ENCODE measurements at places on chromosomes 4 and X. TPM values are rescaled to one million over a fixed set of nuclear protein-coding genes. Genes with fewer than 3 reads are reported as not detected.

RS1 gene
- total RNA-seq = not detected

TXK gene
- not detected for total RNA-seq

P2RY4 gene
- total RNA-seq = 3.9 TPM

- DNase-seq = no peak
- H3K4me3 ChIP-seq = no peak overlapping the region
- no peaks in the 10 kb centered on the region for H3K36me3 ChIP-seq
Observed at GRCh38 chr4:152063621-152064240, 302.9 kb upstream of the GATB start.

DNA sequence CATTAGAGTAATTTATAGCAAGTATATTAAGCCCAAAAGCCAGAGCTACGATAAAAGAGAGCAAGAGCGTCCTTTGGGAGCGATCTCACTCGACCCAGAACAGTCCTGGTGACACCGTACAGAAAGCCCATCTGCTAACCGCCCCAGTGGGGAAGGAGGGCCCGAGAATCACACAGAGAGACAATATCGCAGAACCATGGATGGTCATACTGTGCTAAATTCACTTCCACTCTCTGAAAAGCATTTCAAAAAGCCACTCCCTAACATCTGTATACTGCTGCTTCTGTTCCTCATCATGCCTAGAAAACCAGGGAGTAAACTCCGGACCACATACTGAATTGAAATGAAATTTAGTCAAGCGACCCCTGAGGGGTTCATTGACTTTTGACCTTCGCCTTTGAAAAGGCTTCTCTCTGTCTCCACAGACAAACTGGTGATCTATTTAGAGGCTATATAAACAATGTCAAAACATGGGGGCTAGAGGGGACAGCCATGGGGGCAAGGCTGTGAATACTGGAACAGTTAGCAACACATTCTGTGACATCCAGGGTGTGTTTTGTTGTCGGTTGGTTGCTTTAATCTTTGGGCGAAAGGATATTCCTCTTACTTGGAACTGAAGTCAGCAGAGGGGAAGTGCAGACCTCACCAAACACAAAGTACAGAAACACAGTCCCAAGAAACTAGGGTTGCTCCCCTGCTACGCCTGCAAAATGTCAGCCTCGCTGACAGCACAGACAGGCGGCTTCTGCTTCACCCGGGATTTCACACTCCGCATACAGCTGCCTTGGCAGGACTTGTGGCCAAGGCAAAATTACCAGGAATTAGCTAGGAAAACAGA lies 129.0 kb upstream of the RASGEF1B start:
- no peaks in the 10 kb centered on the region for H3K36me3 ChIP-seq
- H3K27me3 ChIP-seq = no peaks in the 10 kb centered on the region
- no peak overlapping the region for H3K27ac ChIP-seq
- no peak for DNase-seq
- no peak overlapping the region for H3K4me3 ChIP-seq

- no peak overlapping the region for H3K4me3 ChIP-seq
- H3K27ac ChIP-seq = no peak overlapping the region
- H3K27me3 ChIP-seq = no peaks in the 10 kb centered on the region
- H3K4me1 ChIP-seq = no peaks in the 10 kb centered on the region
- no peak for DNase-seq
- H3K36me3 ChIP-seq = no peaks in the 10 kb centered on the region
Observed at GRCh38 chr4:107131295-107131694, 95.2 kb upstream of the DKK2 start.

GRCh38 chrX:9279234-9279544 lies 185.7 kb upstream of the TBL1X start:
- no peak for DNase-seq
- no peaks in the 10 kb centered on the region for H3K27me3 ChIP-seq
- H3K27ac ChIP-seq = no peak overlapping the region
- H3K36me3 ChIP-seq = no peaks in the 10 kb centered on the region
- no peaks in the 10 kb centered on the region for H3K4me1 ChIP-seq

- H3K36me3 ChIP-seq = no peaks in the 10 kb centered on the region
- no peaks in the 10 kb centered on the region for H3K4me1 ChIP-seq
- no peaks in the 10 kb centered on the region for H3K27me3 ChIP-seq
- no peak overlapping the region for H3K4me3 ChIP-seq
- H3K27ac ChIP-seq = no peak overlapping the region
- DNase-seq = no peak
Observed at GRCh38 chrX:31245714-31246113, 173.9 kb upstream of the FTHL17 start.

DNA sequence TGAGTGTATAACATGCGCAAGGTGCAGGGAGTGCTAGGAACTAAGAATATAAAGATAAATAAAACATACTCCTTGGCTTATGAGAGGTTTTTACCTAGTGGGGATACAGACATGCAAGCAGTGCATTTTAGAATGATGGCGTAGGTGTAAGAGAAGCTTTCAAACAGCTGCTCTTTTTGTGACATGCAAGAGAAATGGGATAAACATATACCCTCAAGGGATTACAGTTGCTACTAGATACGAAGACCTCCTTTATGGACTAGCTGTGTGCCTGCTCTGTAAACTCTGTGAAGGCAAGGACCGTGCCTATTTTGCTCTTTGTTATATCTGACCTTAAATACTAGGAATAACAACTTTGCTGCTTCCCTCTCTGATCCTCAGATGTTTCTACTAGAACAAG lies 39.0 kb upstream of the SLITRK4 start:
- DNase-seq = no peak
- H3K27me3 ChIP-seq = no peaks in the 10 kb centered on the region
- no peaks in the 10 kb centered on the region for H3K36me3 ChIP-seq
- H3K4me1 ChIP-seq = no peaks in the 10 kb centered on the region
- no peak overlapping the region for H3K4me3 ChIP-seq

DNA sequence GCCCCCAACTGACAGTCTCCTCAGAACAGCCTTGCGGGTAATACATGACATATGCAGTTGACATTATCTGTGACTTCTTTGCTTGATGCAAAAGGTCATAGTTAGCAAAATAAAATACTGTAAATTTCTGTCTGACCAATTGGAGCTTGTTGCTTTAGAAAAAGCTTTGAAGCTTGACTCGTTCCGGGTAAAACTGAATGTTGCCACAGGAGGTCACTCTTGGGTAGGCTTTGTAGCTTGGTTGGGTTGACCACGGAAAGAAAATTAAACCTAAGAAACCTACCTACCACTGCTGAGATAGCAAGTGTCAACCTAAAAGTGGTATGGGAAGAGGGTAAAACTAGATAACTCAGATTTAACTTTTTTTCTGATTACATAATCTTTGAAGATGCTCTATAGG lies 23.2 kb downstream of the PRPS2 start:
- no peaks in the 10 kb centered on the region for H3K27me3 ChIP-seq
- no peak for DNase-seq
- H3K36me3 ChIP-seq = peaks cover 11% of the 10 kb centered on the region
- H3K27ac ChIP-seq = no peak overlapping the region

DNA sequence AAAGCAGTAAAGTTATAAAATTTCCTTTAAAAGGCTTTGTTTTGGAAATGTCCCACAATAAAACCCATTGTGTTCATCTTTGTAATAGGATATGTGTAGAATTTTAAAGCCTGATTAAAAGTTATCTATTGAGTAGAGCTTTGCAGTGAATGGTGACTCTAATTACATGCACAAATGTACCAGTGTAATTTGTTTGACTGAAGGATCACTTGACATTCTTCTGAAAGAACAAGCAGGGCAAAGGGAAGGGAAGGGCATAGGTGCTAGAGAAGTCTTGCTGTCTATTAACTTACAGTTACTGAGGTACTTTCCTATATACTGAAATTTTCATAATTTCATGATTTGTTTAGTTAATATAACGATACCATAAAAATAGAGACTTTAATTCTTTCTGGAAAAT lies 70.8 kb downstream of the STIM2 start:
- no peak overlapping the region for H3K4me3 ChIP-seq
- H3K4me1 ChIP-seq = no peaks in the 10 kb centered on the region
- H3K27me3 ChIP-seq = no peaks in the 10 kb centered on the region
- no peak for DNase-seq
- no peak overlapping the region for H3K27ac ChIP-seq

- H3K36me3 ChIP-seq = no peaks in the 10 kb centered on the region
- H3K27me3 ChIP-seq = no peaks in the 10 kb centered on the region
- H3K27ac ChIP-seq = no peak overlapping the region
- peaks cover 34% of the 10 kb centered on the region for H3K4me1 ChIP-seq
- H3K4me3 ChIP-seq = no peak overlapping the region
Observed at GRCh38 chr4:183101956-183102480, 3.0 kb downstream of the WWC2 start.

- H3K4me1 ChIP-seq = no peaks in the 10 kb centered on the region
- H3K36me3 ChIP-seq = no peaks in the 10 kb centered on the region
Observed at GRCh38 chr4:142984871-142985585, 138.9 kb upstream of the INPP4B start.

- H3K4me3 ChIP-seq = no peak overlapping the region
- H3K4me1 ChIP-seq = no peaks in the 10 kb centered on the region
- no peaks in the 10 kb centered on the region for H3K36me3 ChIP-seq
- H3K27me3 ChIP-seq = no peaks in the 10 kb centered on the region
- peak overlapping the region; percentile 92 for H3K27ac ChIP-seq
Observed at GRCh38 chr4:2790583-2791517, 2.0 kb upstream of the SH3BP2 start.

- H3K4me1 ChIP-seq = no peaks in the 10 kb centered on the region
- no peak for DNase-seq
- no peaks in the 10 kb centered on the region for H3K36me3 ChIP-seq
Observed at GRCh38 chr4:155481150-155481549, 104.4 kb upstream of the MAP9 start.

GRCh38 chr4:122744229-122744628 lies 11.7 kb downstream of the BBS12 start:
- H3K4me3 ChIP-seq = no peak overlapping the region
- H3K4me1 ChIP-seq = no peaks in the 10 kb centered on the region
- no peak for DNase-seq
- H3K27me3 ChIP-seq = no peaks in the 10 kb centered on the region
- H3K27ac ChIP-seq = no peak overlapping the region
